ENCODE measurements at places on chromosomes 6 and 20.

GRCh38 chr6:113719064-113719463 is 138.1 kb upstream of the MARCKS start:
- no peak for DNase-seq

GRCh38 chr6:101980924-101981323 is 587.4 kb downstream of the GRIK2 start:
- no peak for DNase-seq

DNA sequence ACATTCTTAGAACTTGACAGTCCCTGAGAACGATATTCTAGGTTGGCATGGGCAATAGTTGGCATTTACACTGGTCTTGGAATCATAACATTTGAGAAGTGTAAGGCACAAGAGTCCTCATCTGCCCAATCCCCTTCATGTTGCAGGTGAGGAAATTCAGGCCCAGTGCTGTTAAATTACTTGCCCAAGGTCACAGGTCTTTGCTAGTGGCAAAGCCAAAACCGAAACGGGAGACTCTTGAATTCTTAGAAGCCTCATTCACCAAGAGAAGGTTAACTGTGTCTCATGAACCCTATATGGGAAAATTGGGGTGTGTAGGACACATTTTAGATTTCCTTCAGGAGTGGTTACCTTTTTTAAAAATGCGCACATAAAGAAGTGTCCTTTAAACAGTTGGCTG is 7.2 kb downstream of the E2F3 start:
- DNase-seq: no peak

GRCh38 chr20:33388268-33388667 is 13.1 kb downstream of the CDK5RAP1 start:
- no peak for DNase-seq

GRCh38 chr20:55153001-55153645 is 677.7 kb downstream of the DOK5 start:
- DNase-seq: no peak

DNA sequence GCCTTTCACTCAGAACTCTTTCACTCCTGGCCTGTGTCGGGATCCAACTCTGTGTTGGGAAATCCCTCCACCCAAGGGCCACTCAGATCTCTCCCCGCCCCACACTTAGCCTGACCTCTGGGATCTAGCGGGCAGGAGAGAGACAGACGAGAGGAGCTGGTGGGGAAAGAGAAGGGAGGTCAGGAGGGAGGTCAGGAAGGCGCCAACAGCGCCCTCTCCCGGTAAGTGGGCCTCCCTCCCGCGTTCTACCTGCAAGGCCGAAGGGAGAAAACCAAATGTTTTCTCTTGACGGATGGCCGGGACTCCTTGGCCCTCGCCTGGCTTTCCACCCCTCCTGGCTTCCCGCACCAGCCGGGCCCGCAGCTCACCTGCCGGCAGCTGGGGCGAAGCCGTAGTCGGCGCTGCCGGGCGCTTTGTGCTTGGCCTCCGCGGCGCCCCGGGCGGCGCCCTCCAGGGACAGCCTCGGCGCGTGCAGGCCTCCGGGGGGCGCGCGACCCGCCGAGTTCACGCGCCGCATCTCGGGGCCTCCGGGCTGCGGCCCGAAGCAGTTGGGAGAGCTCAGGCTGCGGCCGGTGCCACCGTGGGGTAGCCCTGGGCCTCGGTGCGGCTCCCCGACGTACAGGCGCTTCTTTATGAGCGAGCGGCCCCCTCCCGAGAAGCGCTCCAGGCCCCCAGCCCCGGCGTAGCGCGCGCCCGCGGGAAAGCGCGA is 38.2 kb downstream of the C6orf132 start:
- DNase-seq: peak; percentile 57

- no peak for DNase-seq
These were observed 94.4 kb upstream of the TNFAIP3 start for GRCh38 chr6:137772541-137773250.

DNA sequence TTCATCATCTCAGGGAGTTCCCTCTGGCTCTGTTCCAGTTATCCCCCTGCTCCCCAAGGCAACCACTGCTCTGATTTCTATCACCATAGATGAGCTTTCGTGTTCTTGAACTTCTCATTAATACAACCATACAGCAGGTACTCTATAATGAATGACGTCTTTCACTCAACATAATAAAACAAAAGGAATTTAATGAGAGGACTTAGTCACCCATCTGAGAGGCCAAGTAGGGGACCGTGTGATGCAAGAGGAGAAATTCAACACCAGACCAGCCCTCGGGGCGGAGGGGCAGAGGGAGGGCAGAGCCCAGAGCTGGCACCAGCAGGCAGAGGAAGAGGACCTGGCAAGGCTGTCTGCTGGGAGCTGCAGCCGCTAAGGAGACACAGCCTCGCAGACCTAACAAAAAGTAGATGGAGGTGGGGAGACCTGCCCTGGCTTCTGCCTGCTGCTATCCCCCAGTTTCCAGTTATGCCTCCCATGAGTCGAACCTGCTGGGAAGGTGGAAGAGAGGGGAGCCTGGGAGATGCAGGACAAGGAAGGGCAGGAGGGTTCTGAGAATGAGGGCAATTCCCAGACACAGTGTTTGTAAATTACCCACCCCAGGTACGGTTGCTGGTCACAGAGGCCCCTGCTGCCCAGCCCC is 13.8 kb downstream of the CCN5 start:
- DNase-seq: no peak

DNA sequence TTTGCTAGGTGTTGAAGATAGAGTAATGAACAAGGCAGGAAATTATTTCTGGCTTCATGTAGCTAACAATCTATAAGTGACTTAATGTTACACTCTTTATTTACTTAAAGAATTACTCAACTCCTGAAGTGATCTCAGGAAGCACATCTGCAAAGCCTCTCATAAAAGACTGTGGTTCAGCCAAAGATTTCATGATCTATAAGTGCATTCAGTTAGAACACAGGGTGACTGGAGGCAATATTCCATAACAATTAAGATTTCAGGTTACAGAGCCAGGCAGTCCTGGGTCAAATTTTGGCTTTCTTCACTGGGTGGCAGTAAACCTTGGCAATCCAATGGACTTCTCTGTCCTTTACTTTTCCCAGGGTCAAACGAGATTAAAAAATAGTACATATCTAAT is 204.0 kb downstream of the TPBG start:
- DNase-seq: no peak

All from tibial nerve (tissue), 4 donors.